ENCODE measurements at places on chromosomes 16 and 17.

DNA sequence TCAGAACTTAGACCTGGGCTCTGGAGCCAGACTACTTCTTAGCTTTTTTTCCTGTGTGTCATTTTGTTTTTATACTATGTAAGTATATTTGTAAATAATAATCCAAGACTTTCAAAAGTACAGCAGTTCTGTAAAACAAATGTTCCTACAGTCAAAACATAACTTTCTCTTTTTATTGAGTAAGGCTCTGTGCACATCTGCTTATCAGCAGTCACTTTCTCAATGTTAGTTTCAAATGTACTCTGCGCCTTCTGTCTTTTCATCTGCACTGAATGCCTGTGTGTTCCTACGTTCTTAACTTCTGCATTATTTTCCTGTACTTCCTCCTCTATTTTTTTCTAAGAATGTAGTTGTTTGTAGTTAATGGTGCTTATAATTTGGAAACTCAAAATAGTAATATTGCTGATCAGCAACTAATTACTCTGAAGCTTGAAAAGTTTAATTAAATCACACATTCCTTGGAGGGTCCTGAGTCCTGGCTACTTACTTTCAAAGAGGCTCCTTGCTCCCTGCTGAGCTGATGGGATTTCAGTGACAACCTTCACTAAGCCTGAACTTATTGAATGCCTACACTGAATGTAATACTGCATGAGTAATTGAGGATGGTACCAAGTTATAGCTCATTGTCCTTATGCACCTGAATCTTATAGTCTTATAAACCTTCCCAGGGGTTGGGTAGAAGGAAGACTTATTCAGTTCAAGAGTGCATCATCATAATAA lies 329.9 kb downstream of the KCNJ2 start:
- DNase-seq: no peak

GRCh38 chr17:39209317-39210092 lies 9.4 kb downstream of the RPL19 start:
- DNase-seq: peak; percentile 81

DNA sequence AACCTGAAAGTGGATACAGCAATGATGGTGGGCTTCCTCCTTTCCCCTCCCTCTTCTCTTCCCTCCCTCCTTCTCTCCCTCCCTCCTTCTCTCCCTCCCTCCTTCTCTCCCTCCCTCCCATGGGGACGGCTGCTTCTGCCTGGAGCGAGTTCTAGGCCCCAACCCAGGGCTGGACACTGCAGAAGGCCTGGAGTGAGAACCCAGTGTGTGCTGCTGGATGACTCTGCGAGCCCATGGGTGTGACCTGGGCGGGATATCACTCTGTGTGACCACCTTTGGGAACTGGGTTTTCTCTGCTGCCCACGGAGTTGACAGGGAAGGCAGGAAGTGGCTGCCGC lies 242.6 kb upstream of the GSE1 start:
- DNase-seq: no peak

DNA sequence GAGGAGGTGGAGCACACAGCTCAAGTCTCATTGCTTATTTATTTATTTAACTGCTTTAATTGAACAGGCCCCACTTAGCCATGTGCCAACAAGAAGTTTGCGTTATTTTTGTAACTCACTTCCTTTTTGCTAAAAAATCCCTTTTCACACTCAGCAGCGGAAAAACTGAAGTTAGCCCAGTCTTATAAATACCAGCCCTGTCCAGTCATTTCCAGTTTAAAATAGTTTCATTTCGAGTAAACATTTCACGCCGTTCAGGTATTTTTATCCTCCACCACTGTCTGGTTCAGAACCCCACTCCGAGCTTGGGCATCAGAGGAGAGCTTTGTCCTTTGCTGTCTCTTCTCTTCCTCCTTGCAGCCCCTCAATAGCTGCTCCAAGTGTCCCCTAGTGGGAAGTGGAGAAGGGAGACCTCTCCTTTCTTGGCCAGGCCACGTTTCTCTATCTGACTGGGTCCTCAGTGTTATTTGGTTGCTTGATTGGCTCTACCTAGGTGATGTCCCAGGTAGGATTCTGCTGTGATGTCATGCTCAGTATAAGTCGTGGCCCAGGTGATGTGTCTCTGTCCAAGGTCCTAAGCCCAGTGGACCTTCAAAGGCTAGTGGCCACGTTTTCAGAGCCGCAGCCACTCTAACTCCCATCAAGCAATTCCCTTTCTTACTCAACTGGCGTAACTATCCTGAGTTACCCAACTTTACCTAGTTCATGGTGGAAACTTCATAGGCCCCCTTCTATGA lies 53.0 kb upstream of the GAS7 start:
- DNase-seq: no peak

- DNase-seq: peak; percentile 85
Measured at GRCh38 chr17:48074322-48075081, 26.3 kb downstream of the NFE2L1 start.

- peak; percentile 92 for DNase-seq
Measured at GRCh38 chr17:4998027-4998731, 429 bp downstream of the KIF1C start.

DNA sequence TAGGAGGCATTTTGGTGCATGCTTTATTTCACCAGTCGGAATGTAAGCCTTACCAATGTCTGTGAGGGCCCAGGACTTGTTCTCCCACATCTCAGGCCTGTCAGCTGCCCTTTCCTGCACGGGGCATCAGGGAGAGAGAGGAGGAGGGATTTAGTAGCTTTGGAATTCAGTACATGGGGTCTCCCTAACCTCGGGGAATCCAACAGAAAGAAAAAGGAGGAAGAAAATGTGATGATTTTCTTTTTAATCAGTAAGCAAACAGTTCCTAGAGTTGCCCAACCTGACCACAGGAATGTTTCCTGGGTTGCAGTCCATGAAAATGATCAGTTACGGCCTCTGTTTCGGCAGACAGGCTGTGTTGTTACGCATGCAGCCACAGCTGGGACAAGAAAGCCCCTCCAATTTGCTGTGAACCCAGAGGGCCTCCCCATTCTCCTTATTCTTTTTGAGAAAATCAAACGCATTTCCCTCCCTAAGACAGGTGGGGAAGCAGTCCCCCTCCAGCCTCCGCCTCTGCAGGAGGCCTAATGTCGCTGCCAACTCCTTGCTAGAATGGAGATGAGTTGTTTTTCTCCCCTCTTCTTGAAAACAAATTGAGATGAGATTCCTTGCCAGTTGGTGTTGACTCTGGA lies 53.1 kb upstream of the TANGO6 start:
- DNase-seq: no peak

GRCh38 chr17:73068322-73069153 lies 23.9 kb downstream of the SLC39A11 start:
- peak; percentile 72 for DNase-seq

DNA sequence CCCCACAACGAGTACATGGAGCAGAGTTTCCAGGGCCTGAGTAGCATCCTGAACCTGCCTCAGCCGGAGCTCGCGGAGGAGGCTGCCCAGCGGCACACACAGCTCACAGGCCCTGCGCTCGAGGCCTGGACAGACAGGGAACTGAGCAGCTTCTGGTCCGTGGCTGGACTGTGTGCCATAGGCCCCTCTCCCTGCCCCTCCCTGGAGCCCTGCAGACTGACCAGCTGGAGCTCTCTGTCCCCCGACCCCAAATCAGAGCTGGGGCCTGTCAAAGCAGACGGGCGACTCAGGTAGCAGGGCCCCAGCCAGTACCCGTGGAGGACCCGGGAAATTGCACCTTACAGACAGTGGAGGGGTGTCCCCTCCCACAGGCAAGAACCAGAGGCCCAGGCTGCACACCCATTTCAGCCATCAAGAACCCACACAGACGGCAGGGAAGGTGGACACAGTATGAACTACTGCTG lies 13.0 kb downstream of the MRPL27 start:
- peak; percentile 80 for DNase-seq

DNA sequence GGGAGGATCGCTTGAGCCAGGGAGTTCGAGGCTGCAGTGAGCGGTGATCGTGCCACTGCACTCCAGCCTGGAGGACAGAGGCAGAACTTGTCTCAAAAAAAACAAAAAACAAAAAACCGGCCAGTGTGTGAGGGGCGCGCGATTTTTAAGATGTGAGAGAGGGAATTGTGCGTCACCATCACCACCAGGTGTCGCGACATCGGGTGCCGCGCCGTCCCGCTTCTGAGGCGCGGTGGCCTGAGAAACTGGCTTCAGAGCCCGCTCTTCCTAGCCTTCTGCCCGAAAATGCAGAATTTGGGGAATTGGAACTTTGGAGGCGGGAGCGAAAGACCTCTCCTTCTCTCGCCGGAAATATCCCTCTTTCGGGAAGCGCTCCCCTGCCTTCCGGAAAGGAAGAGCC lies 524.8 kb downstream of the KCNJ18 start:
- no peak for DNase-seq

- DNase-seq: no peak
Measured at GRCh38 chr17:21240369-21241055, 12.7 kb downstream of the NATD1 start.

GRCh38 chr17:39094607-39095308 lies 56.7 kb downstream of the PLXDC1 start:
- no peak for DNase-seq

DNA sequence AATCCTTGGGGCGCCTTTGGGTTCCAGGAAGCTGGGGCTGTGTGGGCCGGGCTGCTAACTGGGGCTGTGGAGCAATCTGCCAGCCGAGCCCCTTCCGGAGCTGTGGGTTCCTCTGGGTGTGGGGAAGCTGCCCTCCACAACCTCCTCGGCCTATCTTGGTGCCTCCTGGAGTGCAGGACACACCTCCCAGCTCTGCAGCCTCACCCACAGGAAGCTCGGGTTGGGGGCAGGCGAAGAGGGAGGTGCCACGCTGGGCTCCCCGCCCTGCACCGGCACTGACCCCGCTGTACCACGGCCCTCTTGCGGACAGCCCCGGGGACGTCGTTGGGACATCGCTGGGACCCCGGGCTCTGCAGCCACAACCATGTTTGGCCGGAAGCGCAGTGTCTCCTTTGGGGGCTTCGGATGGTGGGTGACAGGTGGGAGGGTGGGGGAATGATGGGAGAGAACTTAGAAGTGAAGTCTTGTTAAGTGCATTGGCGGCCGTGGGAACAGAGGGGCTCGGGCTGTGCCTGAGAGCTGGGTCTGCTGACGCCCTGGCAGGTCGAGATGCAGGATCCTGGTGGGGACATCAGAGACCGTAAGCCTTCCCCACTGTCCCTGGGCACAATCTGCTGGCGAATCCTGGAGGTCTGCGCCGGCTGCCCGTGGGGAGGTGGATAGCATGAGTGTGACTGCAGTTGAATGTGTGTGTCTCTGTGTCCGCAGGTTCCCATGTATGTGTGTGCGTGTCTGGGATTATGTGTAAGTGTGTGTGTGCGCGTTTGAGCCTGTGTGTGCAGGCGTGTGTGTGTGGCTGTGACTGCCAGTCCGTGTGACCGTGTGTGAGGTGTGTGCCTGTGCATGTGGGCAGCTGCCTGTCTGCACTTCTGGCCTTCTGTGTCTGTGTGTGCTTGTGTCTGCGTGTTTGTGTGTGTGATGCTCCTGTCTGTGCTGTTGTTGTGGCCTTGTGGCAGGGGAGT lies at the start of gene RAP1GAP2:
TSS of gene RAP1GAP2 (plus strand) at position 275 of the 962 bp plus-strand sequence. CDS start at position 365, 90 bp downstream.
- peak; percentile 92 for DNase-seq

GRCh38 chr16:81417210-81417609 lies 27.4 kb upstream of the CMIP start:
- no peak for DNase-seq

DNA sequence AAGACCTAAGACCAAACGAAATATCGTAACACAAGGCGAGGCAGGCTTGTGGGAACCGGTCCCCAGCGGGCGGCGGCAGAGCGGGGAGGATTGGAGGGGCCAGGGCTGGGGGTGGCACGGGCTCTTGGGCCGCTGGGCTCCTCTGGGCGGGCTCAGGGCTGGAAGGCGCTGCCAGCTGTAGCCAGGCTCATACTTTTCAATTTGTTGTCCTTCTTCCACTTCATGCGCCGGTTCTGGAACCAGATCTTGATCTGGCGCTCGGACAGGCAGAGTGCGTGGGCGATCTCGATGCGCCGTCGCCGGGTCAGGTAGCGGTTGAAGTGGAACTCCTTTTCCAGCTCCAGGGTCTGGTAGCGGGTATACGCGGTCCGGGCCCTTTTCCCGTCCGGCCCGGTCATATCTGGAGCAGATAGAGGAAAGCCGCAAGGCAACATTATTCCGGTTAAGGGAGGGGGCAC lies 1.5 kb downstream of the HOXB5 start:
- DNase-seq: no peak

DNA sequence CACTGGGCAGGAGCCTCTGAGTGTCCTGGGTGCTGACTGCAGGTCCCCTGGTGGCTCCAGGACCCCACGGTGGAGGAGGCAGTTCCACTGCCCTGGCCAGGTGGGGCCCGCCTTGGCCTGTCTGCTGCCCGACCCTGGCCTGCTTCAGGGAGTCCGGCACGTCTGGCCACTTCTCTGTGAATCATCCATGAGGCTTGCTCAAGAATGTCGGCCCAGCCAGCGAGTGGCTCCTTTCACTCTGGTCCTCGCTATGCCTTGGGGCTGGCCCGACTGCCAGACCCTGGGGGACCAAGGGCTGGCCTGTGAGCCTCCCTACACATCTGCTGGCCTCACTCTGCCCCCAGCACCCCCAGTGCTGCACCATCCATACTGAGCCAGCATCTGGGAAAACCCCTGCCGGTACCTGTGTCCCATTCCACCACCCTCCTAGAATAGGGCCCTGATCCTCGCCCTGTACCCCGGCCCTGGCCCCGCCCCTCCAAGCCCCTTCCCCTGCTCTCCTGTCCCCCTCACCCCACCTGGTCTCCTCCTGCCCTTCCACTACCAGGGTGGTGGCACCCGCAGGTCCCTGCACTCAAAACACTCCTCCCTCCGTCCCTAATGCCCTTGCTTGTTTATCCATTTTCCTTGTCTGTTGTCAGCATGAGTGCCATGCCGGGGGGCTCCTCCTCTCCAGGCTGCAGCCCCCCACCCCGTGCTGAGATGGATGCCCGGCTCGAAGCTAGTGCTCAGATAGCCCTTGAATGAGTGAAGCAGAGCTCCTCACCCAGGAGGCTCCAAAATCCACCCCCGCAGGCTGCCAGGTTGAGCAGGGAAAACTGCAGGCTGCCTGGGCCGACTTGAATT lies 35.5 kb downstream of the ADCY7 start:
- peak; percentile 84 for DNase-seq

Measured in lower leg skin (tissue), 4 donors.